Esophagus muscularis mucosa (tissue), 4 donors: ENCODE measurements at places on chromosomes 1 and 21.
A peak's percentile ranks its signal among the peaks of the same experiment; 100 is the strongest.

GRCh38 chr1:152683846-152684245, 2.1 kb upstream of the LCE2B start:
- H3K36me3 ChIP-seq = no peaks in the 10 kb centered on the region
- H3K4me3 ChIP-seq = no peak overlapping the region
- H3K4me1 ChIP-seq = no peaks in the 10 kb centered on the region
- no peaks in the 10 kb centered on the region for H3K27me3 ChIP-seq
- no peak for DNase-seq

DNA sequence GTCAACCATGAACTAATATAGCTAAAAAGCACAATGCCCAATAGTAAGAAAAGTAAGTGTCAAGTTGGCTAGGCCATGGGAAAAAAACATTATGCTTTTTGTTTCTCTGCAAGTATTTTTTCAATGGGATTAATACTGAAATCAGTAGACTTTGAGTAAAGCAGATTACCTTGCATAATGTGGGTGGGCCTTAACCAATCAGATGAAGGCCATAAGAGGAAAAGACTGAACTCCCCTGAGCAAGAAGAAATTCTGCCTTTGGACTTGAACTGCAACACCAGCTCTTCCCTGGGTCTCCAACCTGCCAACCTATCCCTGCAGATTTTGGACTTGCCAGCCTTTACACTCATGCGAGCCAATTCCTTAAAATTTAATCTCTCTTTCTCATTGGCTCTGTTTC, 6.4 kb upstream of the RSPO1 start:
- H3K27me3 ChIP-seq = peaks cover 73% of the 10 kb centered on the region
- H3K36me3 ChIP-seq = no peaks in the 10 kb centered on the region
- H3K4me3 ChIP-seq = no peak overlapping the region
- no peak overlapping the region for H3K27ac ChIP-seq
- H3K4me1 ChIP-seq = no peaks in the 10 kb centered on the region

- H3K4me1 ChIP-seq = no peaks in the 10 kb centered on the region
- H3K27me3 ChIP-seq = no peaks in the 10 kb centered on the region
- no peak overlapping the region for H3K4me3 ChIP-seq
- no peaks in the 10 kb centered on the region for H3K36me3 ChIP-seq
- DNase-seq = no peak
These were observed 59.3 kb upstream of the PTGS2 start for GRCh38 chr1:186739515-186739914.

GRCh38 chr1:1200876-1201810, 5.2 kb downstream of the TNFRSF18 start:
- H3K4me1 ChIP-seq = peaks cover 25% of the 10 kb centered on the region
- H3K27ac ChIP-seq = no peak overlapping the region
- DNase-seq = no peak
- peak overlapping the region; percentile 51 for H3K4me3 ChIP-seq
- H3K27me3 ChIP-seq = peaks cover 21% of the 10 kb centered on the region

DNA sequence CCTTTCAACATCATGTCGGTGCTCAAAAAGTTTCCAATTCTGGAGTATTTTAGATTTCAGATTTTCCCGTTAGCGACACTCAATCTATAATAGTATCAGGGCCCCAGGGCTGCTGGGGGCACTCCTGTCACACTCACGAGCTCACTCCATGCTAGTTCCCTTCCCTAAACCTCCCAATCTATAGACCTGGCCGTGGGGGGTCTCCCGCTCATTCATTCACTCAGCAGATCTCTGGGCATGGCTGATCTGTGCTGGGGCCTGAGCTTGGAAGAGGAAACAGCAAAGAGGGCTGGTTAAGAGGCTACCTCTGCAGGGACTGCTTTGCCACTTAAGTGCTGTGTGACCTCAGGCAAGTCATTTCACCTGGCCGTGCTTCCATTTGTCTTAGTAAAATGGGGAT, 46.8 kb upstream of the LAPTM5 start:
- H3K4me1 ChIP-seq = peaks cover 20% of the 10 kb centered on the region
- DNase-seq = no peak
- H3K36me3 ChIP-seq = no peaks in the 10 kb centered on the region
- H3K27ac ChIP-seq = no peak overlapping the region

GRCh38 chr1:231829332-231829731, 202.7 kb downstream of the DISC1 start:
- H3K4me3 ChIP-seq = no peak overlapping the region
- H3K36me3 ChIP-seq = peaks cover under 1% of the 10 kb centered on the region
- peaks cover 19% of the 10 kb centered on the region for H3K4me1 ChIP-seq
- no peak overlapping the region for H3K27ac ChIP-seq
- DNase-seq = no peak
- no peaks in the 10 kb centered on the region for H3K27me3 ChIP-seq

DNA sequence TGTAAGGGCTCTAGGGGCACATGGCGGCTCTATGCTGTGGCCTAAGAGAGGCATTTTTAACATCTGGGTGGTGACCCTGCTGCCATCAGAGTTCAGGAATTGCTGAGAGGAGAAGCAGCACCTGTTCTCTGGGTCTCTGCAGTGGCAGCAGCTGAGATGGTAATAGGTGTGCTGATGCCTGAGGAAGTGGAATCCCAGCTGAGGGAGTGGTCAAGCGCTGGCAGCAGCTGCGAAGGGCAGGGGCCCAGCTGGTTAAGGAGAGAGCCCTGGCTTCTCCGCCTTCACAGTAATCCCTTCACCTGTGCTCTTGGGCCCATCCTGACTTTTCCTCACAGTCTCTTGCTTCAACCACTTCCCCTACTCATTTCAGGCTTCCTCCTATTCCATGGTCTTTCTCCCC, 39.8 kb downstream of the GJA5 start:
- no peak overlapping the region for H3K27ac ChIP-seq
- no peaks in the 10 kb centered on the region for H3K36me3 ChIP-seq
- no peak for DNase-seq
- no peaks in the 10 kb centered on the region for H3K27me3 ChIP-seq
- H3K4me3 ChIP-seq = no peak overlapping the region
